NCI-H510A (cell line): ENCODE measurements at places on chromosomes 11 and 22.

DNA sequence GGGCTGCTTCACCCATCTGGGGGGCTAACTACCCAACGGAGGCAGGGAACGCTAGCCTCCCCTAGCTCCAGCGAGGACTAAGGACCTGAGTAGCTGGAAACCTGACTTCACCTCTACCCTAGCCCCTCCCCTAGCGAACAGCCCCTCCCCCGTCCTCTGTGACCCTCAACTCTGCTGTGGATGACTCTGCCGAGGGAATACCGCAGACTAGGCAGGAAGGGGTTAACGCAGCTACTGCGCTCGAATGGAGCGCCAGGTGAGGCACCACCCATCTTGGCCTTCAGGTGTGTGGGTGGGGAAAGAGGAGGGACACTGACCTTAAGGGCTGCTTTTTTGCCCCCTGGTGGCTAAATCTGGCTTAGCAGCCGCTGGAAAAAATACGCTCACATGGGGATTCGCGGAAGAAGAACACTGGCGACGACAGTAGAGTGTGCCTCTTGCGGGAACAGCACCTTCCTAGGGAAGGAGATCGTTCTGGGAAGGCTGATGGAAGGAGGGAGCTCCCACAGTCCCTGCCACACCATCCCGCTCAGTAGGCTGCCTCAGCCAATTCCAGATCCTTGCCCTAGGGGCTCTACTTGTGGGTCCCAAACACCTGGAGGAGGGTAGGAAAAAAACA lies 4.5 kb upstream of the BCL9L start:
- peak; percentile 95 for DNase-seq

DNA sequence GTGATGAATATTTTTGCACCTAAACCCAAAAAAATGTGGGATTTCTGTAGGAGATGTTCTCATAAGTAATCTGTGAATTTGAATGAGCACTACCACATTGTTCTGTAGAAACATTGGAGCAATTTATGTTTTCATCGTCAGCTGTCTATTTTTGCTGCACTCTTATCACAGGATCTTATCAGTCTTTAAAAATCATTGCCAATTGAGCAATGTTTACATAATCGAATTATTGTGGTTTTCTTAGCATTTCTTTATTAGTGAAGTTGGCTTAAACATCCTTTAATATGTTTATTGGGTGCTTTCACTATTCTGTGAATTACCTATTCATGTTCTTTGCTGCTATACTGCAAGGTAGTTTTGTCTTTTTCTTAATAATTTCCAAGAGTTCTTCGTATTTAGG lies 37.8 kb downstream of the C11orf96 start:
- no peak for DNase-seq

GRCh38 chr11:104765401-104766095 lies 132.7 kb downstream of the CASP12 start:
- no peak for DNase-seq

DNA sequence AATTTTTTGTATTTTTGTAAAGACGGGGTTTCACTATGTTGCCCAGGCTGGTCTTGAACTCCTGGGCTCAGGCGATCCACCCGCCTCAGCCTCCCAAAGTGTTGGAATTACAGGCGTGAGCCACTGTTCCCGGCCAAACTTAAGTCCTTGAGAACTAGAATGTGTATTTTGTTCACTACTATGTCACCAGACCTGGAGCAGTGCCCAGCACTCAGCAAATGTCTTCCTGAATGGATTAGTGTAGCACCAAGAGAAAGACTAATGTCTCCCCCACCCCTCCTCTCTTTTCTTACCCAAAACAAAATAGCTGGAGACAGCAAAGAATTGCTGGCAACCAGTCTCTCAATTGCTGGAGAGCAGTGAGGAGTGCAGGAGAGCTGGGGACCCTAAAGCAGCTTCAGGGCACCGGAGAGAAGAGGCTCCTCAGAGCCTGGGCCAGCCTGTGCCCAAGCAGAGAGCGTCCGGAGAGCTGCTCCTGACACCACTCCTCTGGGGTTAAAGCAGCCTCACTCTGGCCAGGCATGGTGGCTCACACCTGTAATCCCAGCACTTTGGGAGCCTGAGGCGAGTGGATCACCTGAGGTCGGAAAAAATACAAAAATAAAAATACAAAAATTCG lies 14.9 kb downstream of the SLC25A18 start:
- no peak for DNase-seq

- no peak for DNase-seq
These were observed 929.0 kb upstream of the FAT3 start for GRCh38 chr11:91295591-91295990.

- no peak for DNase-seq
These were observed 92.7 kb downstream of the SGSM3 start for GRCh38 chr22:40463017-40463631.

DNA sequence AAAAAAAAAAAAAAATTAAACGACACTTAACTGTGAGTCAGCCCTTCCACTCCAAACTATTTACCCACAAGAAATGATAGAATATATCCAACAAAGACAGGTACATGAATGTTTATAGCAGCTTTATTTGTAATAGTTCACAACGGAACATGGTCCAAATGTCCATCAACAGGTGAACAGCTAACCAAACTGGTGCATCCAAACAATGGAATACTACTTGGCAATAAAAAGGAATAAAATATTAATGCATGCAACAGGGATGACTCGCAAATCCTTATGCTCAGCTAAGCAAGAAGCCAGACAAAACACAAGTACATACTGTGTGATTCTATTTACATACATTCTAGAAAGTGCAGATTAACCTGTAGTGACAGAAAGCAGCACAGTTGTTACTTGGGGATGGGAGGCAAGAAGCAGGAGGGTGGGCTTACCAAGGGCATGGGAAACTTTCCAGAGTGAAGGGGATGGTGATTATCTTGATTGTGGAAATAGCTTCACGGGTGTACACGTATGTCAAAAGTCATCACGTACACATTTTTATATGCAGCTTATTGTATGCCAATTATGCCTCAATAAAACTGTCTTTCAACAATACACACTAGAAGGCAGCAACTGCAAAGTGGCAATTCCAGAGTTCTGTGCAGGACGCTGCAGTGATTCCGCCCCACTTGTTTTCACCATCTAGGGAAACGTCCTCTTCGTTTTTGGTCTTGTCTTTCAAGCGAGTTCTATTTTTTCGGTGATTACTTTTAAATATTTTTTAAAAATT lies 6.7 kb upstream of the SF1 start:
- no peak for DNase-seq

- DNase-seq, result no peak
These were observed 362.3 kb upstream of the KIRREL3 start for GRCh38 chr11:127362754-127363308.

GRCh38 chr11:26149585-26149984 lies 182.3 kb upstream of the ANO3 start:
- DNase-seq, result no peak

DNA sequence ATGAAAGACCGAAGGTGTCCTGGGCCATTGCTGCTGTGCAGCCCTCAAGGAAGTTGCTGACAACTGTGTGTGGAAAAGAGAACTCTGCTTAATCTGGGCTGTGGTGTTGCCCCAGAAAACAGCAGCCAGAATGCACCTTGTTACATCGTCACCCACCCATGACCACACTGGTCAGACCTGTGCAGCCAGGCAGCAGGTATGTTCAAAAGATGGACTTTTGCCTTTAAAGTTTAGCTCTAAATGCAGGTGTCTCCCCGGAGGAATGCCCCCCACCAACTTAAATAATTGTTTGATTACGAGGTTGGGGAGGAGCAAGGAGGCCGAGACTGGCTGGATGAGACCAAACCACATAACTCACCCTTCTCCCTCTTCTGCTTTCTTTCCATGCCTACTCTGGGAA lies 15.3 kb upstream of the POLA2 start:
- no peak for DNase-seq

DNA sequence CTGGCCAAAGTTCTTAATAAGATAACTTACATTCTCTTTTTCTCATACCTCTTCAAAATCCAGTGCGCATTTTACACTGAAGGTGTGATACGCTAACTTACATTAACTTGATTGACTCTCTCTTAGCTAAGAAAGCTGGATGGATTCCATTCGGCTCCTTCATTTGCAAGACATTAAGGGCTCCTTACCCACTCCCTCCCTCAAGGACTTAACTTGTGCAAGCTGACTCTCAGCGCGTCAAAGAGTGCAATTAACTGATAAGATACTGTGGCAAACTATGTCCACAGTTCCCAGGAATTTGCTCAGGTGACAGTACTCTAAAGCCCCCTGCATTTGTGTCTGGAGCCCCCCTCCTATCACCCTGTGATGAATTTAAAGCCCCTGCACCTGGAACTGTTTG lies 6.4 kb upstream of the RFPL1 start:
- DNase-seq, result no peak

DNA sequence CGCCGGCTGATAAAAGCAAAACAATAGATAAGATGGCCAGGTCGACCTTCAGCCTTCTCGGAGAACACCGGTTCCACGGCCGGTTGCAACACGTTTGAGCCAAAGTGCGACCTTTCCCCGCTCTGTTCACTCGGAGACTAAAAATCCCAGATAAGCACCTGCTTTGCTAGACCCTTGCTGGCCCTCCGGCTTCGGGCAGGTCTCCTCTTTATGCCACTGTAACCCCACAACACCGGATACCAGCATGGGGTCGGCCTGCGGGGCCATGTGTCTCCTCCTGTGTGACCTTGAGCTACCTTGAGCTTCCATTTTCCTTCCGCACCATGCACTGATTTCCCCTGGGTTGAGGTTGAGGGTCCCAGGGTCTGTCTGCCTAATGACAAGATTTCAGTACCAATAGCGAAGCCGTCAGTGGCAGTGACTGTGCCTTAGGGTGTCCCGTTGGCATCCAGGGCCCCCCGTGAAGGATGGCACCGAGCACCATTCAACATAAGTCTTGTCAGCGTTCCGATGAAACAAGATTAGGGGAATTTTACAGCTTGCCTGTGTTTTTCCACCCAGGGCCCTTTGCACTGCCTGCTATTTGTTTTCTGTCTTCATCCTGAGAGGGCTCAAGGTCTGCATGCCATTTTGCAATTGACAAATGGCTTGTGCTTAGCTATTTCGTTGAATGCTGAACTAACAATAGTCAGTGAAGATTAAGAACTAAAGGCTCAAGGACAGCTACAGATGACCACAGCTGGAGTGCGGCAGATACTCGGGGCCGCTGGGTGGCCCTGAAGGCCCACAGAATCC lies 118.6 kb downstream of the KCNQ1 start:
- no peak for DNase-seq

GRCh38 chr22:46998331-46998730 lies 235.9 kb downstream of the TBC1D22A start:
- DNase-seq, result no peak

GRCh38 chr22:20221421-20222340 lies 46.4 kb downstream of the RTN4R start:
- DNase-seq, result no peak

DNA sequence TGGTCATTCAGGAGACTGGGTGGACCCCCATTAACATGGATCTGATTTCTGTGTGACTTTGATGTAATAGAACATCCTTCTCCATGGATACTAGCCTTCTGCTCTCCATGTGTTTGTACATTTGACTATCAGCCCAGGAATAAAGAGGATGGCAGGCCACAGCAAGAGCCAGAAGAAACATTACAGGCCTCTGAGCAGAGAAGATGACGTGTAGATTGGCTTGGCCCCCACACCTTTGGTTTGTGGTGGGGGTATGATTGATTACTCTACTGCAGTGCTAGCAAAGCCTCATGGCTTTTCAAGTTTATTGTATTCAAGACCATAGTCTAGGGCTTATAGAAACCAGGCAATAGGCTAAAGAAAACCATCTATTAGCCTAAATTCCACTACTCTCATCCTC lies 77.0 kb downstream of the GRAMD1B start:
- no peak for DNase-seq

DNA sequence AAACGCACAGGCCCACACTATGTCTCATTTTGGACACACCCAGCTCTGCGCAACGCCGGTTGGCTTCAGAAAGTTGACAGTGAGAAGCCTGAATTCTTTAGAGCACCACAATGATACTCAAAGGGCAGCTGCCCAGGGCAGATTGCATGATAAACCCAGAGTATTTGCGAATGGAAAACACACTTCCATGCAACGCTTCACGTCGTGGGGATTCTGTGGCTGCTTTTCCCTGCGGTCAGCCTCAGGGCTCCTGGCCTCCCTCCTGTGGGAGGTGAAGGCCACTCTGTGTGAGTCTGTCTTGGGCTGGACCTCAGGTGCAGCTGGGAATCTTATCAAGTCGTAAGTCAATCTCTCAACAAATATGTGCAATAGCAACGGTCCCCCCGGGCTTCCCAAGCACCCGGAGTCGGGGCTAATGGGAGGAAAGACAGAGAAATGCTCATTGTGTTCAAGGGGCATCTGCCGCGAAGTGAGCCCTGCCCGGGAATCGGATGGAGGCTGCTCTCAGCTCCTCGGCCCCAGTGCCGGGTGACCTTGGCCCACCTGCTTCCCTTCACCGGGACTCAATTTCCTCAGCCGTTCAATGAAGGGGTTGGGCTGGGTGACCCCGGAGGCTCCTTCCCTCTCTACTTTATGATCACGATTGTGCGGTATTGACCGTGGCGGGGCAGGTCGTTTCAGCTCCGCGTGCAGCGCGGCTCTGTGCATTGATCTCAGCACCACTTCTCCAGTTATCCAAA lies 623.6 kb downstream of the BRD1 start:
- DNase-seq, result no peak

- DNase-seq, result no peak
These were observed 40.7 kb downstream of the SFI1 start for GRCh38 chr22:31537019-31537535.

DNA sequence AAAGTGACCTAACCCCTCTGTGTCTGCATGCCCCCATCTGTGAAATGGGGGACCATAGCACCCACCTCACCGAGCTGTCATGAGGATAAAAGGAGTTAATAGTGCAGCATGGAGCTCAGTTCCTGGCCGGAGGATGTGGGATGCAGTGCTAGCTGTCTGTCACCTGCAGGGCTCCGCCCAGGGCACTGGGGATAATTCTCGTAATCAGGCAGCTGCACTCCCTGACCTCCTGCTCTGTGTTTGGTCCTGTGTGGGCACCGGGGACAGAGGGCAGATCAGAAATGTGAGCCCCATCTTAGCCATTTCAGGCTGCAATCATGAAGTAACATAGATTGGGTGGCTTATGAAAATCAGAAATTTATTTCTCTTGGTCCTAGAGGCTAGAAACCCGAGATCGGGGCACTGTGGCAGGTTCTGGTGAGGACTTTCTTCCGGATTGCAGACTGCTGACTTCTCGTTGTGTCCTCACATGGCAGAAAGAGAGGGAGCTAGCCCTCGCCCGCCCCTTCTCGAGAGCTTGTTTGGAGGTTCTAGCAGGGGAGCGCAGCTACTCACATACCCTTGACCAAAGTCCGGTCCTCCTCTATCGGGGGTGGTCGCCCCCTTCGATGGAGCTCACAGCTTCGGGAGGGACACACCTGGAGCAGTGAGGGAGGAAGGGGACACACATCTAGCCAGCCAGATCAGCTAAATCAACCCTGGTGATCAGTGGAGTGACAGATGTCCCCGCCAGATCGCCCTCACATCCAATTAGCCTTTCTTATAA lies 3.2 kb downstream of the KCTD17 start:
- DNase-seq, result no peak

- DNase-seq, result no peak
These were observed 441.4 kb upstream of the FAT3 start for GRCh38 chr11:91783173-91783572.

- DNase-seq, result no peak
These were observed 869 bp downstream of the FAM83F start for GRCh38 chr22:39995393-39996252.

- DNase-seq, result no peak
These were observed 23.9 kb upstream of the TCF20 start for GRCh38 chr22:42294034-42294985.

GRCh38 chr11:96317571-96317970 lies 25.4 kb downstream of the MAML2 start:
- DNase-seq, result no peak

GRCh38 chr11:59556115-59556916 lies 45.0 kb downstream of the OR4D9 start:
- DNase-seq, result peak; percentile 47

- DNase-seq, result no peak
These were observed 1.5 kb downstream of the TBC1D10A start for GRCh38 chr22:30325065-30325720.
